ENCODE measurements at places on chromosomes 4 and X. TPM values are rescaled to one million over a fixed set of nuclear protein-coding genes. Genes with fewer than 3 reads are reported as not detected.
A peak's percentile ranks its signal among the peaks of the same experiment; 100 is the strongest.

The TRIM61 gene
- 1.0 TPM for total RNA-seq

DNA sequence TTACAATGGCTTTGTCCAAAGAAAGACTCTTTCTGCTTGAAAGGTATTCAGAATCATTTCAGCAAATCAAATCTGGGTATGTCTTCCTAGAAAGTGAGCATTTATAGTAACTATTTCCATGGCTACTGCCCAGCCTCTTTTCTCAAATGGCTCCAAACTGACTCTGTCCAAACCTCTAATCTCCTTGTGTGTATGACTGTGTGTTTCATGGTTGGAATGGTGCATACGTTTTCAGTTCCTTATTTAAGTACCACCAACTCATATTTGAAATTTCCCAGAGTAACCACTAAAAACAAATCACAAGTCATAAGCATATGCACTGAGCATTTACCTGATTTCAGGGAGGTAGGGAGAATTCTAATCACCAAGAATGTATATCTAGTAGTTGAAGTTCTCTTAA lies 106.0 kb downstream of the TMEM144 start:
- no peaks in the 10 kb centered on the region for H3K27me3 ChIP-seq
- H3K36me3 ChIP-seq, result no peaks in the 10 kb centered on the region
- no peak overlapping the region for H3K4me3 ChIP-seq
- no peaks in the 10 kb centered on the region for H3K4me1 ChIP-seq
- no peak for DNase-seq

DNA sequence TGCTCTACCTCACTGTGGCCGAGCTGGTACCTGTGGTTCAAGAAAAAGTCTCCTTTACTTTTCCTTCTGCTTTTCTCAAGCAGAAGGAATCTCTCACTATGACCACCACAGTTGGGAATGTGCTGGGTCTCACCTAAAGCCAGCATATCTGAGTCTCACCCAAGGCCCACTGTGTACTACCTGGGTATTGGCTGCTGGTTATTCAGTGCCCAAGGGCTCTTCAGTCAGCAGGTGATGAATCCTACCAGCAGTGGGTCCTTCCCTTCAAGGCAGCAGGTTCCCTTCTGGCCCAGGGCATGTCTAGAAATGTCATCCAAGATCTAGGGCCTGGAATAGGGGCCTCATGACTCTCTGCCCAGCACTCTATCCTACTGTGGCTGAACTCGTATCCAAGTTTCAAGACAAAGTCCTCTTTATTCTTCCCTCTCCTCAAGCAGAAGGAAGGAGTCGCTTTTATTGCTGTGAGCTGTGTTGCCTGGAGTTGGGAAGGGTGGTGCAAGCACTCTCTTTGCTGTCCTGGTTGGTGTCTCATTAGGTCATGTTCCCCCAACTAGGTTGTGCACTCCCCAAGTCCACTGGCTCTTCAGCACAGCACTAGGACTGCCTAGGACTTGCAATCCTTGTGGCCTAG lies 6.1 kb downstream of the CXCL10 start:
- no peak overlapping the region for H3K27ac ChIP-seq
- DNase-seq, result no peak

The COL4A6 gene
- not detected for total RNA-seq

DNA sequence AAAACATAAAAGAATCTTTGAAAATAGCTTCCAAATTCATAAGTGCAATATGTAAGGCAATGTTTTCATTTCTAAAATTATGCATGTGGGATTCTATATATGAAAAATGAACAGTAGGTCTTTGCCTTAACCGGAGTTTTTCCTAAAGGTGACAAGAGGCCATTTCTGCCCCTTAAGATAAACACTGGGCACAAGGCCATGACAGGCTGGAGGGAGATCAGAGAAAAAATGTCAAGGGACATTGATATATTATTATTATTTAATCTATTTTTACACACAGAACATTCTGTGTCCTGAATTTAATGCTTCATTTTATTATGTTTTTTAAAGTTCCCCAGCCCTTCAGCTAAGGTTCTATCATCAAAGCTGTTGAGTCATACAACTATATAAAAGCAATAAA lies 118.8 kb downstream of the CHM start:
- H3K27ac ChIP-seq, result no peak overlapping the region
- no peaks in the 10 kb centered on the region for H3K4me1 ChIP-seq
- no peak for DNase-seq
- H3K27me3 ChIP-seq, result no peaks in the 10 kb centered on the region
- no peak overlapping the region for H3K4me3 ChIP-seq

GRCh38 chr4:56513517-56513916 lies 7.9 kb downstream of the ARL9 start:
- no peaks in the 10 kb centered on the region for H3K36me3 ChIP-seq
- no peaks in the 10 kb centered on the region for H3K4me1 ChIP-seq
- no peak overlapping the region for H3K4me3 ChIP-seq
- H3K27ac ChIP-seq, result no peak overlapping the region

DNA sequence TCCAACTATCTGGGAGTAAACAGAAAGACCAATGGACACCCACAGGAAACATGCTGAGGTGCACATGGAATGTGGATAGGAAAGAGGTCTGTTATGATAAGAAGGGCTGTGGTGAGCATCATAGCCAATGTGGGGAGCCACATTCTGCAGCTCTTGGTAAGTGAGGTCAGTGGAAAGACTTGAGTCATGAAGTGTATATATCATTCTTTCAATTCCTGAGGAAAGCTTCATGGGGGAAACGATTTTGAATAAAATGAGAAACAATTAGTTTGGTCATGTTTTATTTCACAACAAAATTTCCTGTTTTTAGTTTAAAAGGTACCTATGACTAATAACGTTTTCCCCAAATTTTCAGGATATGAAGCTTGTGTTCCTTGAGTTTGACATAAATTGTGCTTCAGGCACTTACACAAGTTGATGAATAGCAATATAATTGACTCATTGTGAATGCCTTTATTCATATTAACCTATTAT lies 41.4 kb upstream of the RASSF6 start:
- H3K4me3 ChIP-seq, result no peak overlapping the region
- H3K36me3 ChIP-seq, result no peaks in the 10 kb centered on the region
- H3K27me3 ChIP-seq, result peaks cover 5% of the 10 kb centered on the region
- no peak for DNase-seq

The POF1B gene
- 0.33 TPM for total RNA-seq

The ADRA2C gene
- total RNA-seq, result not detected

GRCh38 chr4:145709843-145710242 lies 29.9 kb downstream of the C4orf51 start:
- no peaks in the 10 kb centered on the region for H3K27me3 ChIP-seq
- H3K4me1 ChIP-seq, result peaks cover 11% of the 10 kb centered on the region
- H3K36me3 ChIP-seq, result no peaks in the 10 kb centered on the region
- H3K27ac ChIP-seq, result no peak overlapping the region
- DNase-seq, result no peak
- no peak overlapping the region for H3K4me3 ChIP-seq

GRCh38 chr4:1012034-1012739 lies 761 bp downstream of the FGFRL1 start:
- H3K36me3 ChIP-seq, result no peaks in the 10 kb centered on the region
- peaks cover 18% of the 10 kb centered on the region for H3K27me3 ChIP-seq
- H3K4me1 ChIP-seq, result peaks cover 13% of the 10 kb centered on the region
- DNase-seq, result peak; percentile 28
- no peak overlapping the region for H3K27ac ChIP-seq

DNA sequence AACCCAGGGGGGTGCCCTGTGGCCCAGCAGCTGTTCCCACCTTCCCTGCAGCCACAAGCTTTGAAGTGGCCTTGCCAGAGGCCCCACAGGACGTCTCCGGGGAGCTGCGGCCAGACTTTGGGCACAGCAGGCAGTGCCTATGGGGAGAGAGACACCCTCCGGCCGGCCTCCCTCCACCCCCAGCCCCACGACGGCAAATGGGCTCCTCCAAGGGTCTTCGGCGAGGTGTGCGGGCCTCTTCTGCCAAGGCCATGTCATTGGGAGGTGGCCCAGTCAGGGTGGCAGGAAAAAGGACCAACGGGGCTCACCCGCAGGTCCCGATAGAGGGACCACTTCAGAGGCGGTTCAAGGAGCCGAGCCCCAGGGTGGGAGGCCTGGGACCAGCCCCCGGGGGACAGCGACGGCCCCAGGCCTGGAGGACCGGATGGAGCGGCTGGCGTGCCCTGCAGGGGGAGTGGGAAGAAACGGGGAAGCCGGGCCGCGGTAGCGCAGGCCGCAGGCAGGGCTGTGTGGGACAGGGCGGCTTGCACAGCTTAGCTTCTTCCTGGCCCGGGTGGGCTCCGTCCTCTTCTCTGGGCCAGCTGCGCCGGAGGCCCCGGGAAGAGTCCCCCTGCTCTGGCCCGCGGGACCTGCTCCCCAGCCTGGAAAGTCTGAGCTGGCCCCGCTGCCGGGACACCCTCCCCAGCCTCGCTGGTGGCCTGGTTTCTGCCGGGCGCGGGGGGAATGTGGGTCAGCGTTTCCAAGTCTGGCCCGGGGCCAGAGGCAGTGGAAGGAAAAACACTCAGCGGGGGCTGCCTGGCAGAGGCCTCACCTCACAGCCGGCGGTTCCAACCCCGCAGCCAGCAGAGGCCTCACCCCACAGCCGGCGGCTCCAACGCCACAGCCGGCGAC lies 21.9 kb upstream of the SPON2 start:
- peaks cover 18% of the 10 kb centered on the region for H3K36me3 ChIP-seq
- no peak overlapping the region for H3K4me3 ChIP-seq
- DNase-seq, result peak; percentile 12
- no peaks in the 10 kb centered on the region for H3K27me3 ChIP-seq

DNA sequence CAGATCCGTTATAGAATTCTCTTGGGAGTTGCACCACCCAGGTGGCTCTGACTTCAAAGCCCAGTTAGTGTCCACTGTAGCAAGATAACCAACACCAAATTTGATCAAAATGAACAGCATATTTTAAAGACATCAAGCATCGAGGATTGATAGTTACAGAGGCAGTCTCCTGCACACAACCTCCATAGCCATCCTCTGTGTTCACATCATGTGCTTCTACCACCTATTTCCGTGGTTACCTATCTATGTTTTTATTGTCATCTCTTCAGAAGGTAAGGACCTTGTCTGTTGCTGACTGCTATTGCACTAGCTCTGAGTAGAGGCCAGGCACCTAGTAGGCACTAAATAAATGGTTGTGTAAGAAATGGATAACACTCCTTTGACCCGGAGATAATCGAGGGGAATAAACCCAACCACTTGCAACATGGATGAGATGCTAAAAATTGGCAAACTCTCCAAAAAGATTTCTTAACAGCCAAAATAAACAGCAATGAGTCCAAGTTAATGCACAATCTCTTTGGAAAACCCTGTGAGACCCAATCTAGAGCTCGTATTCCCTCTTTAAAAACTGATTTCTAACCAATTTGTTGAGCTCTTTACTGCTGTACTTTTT lies 14.7 kb upstream of the C1QTNF7 start:
- no peaks in the 10 kb centered on the region for H3K36me3 ChIP-seq
- H3K4me3 ChIP-seq, result no peak overlapping the region
- peaks cover 12% of the 10 kb centered on the region for H3K4me1 ChIP-seq
- no peak overlapping the region for H3K27ac ChIP-seq
- no peak for DNase-seq

GRCh38 chr4:23734000-23734399 lies 155.8 kb downstream of the PPARGC1A start:
- H3K27me3 ChIP-seq, result no peaks in the 10 kb centered on the region
- DNase-seq, result no peak
- no peak overlapping the region for H3K4me3 ChIP-seq
- no peak overlapping the region for H3K27ac ChIP-seq
- no peaks in the 10 kb centered on the region for H3K36me3 ChIP-seq

The BMP3 gene
- not detected for total RNA-seq

- peaks cover 2% of the 10 kb centered on the region for H3K27me3 ChIP-seq
- no peaks in the 10 kb centered on the region for H3K4me1 ChIP-seq
- no peak overlapping the region for H3K27ac ChIP-seq
- no peaks in the 10 kb centered on the region for H3K36me3 ChIP-seq
- H3K4me3 ChIP-seq, result no peak overlapping the region
- DNase-seq, result no peak
Measured at GRCh38 chrX:18753631-18754030, 46.2 kb downstream of the PPEF1 start.

DNA sequence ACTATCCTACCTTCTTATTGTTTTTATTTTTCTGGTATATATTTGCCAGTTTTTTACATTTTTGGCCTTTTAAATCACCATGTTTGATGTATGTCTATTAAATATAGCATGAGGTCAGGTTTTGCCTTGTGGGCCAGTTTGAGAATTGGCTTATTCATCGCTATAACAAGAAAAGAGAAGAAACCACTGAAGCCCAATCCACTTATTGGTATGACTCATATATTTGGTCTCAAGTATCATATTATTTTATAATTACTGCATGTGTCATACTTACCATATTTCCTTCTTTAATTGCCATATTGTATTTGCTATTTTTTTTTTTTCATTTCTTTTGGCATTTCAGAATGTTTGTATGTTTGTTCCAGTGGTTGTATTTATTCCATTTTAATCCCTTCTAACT lies 99.3 kb downstream of the IRF2 start:
- H3K4me3 ChIP-seq, result no peak overlapping the region
- DNase-seq, result no peak
- no peak overlapping the region for H3K27ac ChIP-seq
- peaks cover 12% of the 10 kb centered on the region for H3K36me3 ChIP-seq
- no peaks in the 10 kb centered on the region for H3K27me3 ChIP-seq

- H3K27me3 ChIP-seq, result no peaks in the 10 kb centered on the region
- DNase-seq, result no peak
- H3K4me3 ChIP-seq, result no peak overlapping the region
- no peaks in the 10 kb centered on the region for H3K4me1 ChIP-seq
Measured at GRCh38 chr4:14115106-14115505, 487.6 kb upstream of the BOD1L1 start.

The RTL9 gene
- total RNA-seq, result not detected

The GRIA3 gene
- not detected for total RNA-seq

DNA sequence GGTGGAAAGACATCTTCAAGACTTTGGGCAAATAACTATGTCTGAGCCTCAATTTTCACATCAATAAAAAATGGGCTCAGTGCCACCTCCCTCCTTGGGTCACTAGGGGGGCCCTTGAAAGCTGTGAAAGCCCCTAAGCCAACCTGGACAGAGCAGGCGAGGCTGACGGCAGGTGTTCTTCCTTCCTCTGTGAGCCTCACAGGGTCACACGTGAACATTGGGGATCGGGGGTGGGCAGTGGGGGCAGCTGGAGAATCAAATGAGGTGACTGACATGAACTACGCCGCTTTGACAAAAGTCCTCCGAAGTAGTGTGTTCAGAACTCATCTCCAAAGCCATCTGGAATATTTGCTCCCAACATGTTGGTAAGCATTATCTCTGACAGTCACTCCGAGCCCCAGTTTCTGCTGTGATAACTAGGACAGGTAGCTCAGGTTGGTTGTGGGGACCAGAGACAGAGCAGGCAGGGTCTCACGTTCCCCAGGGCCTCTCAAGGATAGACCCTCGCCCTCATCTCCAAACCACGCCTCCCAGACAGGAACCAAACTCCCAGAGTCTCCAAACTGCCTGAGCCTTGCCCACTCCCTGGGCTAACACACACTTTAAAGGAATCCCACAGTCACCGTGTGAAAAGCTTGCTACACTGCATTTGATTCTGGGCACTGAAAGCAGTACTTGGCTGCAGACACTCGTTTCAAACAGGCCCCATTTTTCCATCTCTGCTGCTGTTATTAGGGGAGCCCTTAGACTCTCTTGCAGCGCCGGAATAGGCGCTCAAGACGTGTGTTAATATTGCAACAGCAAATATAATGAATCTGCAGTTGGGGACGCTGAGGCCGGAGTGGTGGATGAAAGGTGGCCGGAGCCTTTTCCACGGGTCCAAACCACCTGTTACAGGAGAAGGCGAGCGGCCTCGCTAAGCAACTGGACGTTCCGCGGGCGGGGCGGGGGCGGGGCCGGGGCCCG lies 717 bp upstream of the WFS1 start:
- peak overlapping the region; percentile 72 for H3K4me3 ChIP-seq
- H3K27ac ChIP-seq, result no peak overlapping the region
- peaks cover 27% of the 10 kb centered on the region for H3K4me1 ChIP-seq
- no peak for DNase-seq

All from activated CD4-positive, alpha-beta memory T cell treated with anti-CD3 and anti-CD28 coated beads, Interleukin-2, amount 10 ng/mL, durations not matched to agents 7 days and 5 days (primary cell).